GM13977 (cell line): ENCODE measurements at places on chromosomes 1 and 21.

- no peak for DNase-seq
Observed at GRCh38 chr1:109730666-109731065, 10.2 kb downstream of the GSTM3 start.

GRCh38 chr1:114024049-114024448, 44.8 kb downstream of the OLFML3 start:
- DNase-seq, result no peak

- no peak for DNase-seq
Observed at GRCh38 chr1:45998020-45998617, 134.3 kb downstream of the PIK3R3 start.

DNA sequence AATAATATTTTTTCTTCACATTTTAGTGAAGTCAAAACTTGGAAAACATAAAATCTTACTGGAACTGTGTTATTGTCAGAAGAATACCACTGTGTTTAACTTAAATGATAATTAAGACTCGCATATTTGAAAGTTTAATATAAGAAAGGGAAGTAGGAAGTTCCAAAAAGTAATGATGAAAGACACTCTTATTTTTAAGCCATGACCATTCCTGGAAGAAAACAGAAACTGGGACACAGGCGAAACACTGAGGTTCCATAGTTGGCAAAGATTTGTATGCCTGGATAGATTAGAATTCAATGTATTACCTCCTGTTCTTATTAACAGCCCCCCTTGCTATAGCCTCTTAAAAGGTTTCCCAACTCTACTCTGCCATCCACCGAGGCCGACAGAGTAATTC, 271.2 kb downstream of the DPYD start:
- no peak for DNase-seq

DNA sequence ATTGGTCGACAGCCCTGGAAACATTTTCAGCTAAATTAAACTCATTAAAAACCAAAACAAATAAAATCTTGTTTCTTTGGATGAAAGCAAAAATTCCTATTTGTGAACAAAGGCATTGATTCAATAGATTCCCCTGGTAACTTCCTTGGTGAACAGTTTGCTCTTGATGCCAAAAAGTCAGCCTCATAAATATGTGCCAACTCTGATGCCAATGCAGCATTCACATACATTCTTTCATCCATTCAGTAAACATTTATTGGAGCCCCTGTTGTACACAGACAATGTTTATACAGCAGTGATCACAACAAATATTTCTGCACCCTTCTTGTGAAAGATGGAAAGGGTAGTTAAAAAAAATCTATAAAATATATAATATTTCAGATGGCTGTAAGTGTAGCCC, 107.8 kb downstream of the PLD5 start:
- DNase-seq, result no peak

DNA sequence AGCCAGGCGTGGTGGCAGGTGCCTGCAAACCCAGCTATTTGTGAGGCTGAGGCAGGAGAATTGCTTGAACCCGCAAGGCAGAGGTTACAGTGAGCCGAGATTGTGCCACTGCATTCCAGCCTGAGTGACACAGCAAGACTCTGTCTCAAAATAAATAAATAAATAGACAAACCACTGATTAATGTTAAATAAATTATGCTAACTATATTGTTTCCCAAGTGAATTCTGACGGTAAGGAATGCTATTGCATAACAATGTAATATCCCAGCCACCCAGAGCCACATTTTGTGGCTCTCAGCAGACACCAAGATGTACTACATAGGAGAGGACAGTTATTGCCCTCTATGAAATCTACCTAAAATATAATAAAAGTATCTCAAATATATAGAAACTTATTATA, 55.4 kb downstream of the LPGAT1 start:
- no peak for DNase-seq

- no peak for DNase-seq
Observed at GRCh38 chr1:167839009-167839408, 74.9 kb downstream of the ADCY10 start.

- DNase-seq, result no peak
Observed at GRCh38 chr1:196451103-196451502, 157.1 kb downstream of the KCNT2 start.

DNA sequence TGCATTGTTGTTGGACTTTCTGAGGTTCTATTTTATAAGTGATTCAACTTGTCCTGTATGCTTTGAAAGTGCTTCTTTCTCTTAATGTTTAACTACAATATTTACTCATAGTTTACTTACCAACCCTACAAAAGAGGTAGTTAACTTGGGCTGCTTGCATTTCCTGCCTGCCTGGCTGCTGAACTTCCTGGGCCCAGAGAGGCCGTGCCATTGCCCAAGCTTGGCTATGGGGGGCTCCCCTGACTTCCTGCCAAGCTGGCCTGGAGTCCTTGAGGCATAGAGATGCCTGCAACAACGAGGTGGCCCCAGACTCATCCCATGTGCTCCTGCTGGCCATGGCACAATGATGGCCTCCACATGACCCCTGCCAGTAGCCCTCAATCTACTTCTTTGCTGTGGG, 361.6 kb upstream of the PLD5 start:
- no peak for DNase-seq

DNA sequence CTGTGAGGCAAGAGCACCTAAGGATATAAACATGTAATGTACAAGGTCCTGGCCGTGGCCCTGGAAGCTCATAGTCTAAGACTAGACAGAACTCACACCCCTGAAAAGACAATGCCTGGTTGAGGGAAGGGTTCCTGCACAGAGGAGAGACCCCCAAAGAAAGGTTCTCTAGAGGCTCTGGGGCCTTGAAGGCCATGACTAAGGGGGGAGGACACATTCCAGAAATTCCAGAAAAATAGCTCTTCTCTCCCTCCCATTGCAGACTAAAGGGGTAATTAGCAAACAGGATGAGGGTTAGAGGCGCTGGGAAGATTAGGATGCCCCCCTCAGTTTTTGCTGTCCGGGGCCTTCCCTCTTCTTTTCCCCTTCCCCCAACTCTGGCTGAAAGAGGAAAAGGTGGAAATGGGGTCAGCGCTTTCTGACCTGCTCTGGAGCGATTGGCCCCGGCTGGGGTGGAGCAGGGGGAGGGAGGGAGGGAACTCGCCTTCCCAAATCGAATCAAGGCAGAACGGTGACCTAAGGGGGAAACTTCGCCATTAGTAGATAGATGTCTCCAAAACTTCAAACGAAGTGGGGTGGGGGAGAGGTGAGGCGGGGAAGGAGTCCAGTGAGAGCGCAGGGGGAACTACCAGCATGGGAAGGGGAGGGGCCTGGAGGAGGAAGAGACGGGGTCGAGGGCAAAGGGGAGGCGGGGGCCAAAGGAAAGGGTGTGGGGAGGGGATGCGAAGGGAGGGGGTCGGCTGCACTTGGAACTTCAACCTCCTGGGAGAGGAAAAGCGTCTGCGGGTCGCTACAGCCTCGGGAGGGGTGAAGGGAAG, 11.8 kb downstream of the PAX7 start:
- DNase-seq, result peak; percentile 48

DNA sequence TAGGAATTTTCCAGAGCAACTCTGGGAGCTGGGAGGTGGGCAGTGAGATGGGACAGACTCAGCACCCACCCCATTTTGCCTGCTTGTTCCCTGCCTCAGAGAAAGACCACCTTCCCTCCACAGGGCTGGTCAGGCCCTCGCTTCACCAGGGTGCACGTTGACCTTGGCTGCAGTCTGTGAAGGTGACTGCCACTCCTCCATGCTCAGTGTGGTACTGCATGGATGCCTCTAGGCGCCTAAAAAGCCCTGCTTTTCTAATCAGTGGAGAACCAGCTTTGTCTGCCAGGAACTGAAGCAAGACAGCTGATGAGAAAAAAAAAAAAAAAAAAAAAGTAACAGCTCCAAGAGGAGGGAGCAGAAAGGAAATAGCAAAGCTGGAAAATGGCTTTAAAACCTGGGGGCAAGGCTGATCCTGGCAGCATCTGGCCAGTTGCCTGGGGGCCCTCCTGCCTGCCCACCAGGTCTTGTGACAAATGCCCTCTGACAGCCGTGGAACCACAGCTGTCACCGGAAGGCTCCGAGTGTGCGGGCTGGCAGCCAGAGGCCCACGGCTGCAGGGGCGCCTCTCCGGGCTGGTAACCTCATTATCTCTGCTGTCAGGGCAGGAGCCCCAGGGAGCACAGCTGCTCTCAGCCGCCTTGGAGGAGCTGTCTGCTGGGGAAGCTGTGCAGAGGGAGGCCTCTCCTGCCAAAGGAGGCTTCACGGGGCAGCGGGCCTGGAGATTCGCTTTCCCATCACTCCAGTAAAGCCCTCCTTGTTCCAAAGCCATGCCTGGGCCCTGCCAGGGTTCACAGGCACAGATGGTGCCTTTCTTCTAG, 13.7 kb downstream of the KIAA1614 start:
- no peak for DNase-seq

- DNase-seq, result no peak
Observed at GRCh38 chr1:179012038-179012437, 13.7 kb upstream of the FAM20B start.

DNA sequence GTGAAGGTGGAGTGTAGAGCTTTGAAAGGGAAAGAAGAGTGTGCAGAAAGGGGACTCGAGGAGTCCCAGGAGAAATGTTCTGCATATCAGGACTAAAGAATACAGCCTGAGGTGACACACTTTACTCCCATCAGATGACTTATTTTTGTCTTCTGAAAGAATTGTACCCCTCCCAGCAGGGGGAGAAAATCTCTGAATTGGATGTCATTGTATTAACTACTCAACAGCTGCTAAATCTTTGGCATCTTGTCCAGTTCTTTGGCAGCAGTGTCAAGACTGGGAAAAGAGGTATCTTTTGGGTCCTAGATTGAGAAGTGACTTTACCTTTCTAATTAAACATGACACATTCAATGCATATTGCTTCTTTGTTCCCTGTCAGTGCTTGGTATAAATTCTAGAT, 18.9 kb downstream of the UBE4B start:
- no peak for DNase-seq

GRCh38 chr1:248839168-248839555, 1.1 kb downstream of the ZNF672 start:
- no peak for DNase-seq

DNA sequence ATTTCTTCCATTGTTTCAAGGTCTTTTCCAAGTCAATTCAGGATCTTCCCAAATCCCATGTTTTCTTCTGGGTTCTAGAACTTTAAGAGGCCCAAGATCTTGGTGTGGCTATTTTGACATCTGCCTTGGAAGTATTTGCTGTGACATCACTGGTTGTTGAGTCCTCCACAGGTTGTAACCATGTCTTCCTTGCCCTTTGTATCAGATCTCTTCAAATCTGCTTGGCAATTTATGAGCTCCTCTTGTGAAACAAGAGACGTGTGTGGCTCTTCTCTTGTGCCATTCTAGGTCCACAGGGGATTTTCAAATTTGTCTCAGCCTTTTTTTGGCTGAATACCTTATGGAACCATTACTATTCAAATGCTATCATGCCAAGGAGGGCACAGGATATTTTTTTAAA, 60.3 kb upstream of the KCNK2 start:
- DNase-seq, result no peak

- no peak for DNase-seq
Observed at GRCh38 chr1:60994828-60995492, 87.4 kb upstream of the NFIA start.

DNA sequence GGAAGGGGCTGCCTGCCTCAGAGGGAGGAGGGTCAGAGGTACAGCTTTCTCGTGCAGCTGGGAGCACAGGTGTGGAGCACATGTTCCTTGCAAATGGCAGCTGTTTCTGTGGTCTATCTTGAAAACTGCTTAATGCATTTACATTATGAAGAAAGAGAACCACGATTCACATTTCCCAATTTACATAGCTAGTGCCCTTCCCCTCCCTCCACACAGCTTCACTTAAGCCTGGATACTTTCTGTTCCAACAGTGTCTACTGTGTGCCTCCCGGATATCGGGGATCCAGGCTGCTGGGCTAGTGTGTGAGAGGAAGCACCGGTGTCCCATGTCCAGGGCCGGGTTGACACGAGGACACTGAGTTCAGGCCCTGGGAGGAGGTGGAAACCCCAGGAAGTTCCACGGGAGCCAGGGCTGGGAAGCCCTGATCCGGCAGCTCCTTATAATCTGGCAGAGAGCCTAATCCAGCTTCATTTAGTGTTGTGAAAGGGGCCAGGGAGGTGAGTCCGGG, 31.6 kb downstream of the TMCC2 start:
- no peak for DNase-seq

DNA sequence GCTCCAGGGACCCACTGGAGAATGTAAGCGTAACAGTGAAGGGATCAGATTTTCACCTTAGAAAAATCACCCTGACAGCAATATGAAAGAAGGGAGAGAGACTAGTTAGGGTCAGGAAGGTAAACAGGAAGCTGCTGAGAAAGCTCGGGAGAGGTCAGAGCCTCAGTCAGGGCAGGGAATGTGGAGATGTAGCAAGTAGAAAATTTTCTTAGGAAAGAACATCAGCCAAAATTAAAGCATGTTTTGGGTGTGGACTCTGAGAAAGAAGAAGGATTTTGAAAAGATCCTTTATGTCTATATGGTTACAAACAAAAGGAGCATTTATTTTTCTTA, 16.7 kb upstream of the ERICH3 start:
- no peak for DNase-seq

GRCh38 chr1:41427916-41428737, 56.4 kb downstream of the EDN2 start:
- DNase-seq, result no peak

GRCh38 chr1:197553281-197553680, 222.0 kb downstream of the DENND1B start:
- DNase-seq, result no peak
